ENCODE measurements at places on chromosomes 7 and 10. TPM values are rescaled to one million over a fixed set of nuclear protein-coding genes. Genes with fewer than 3 reads are reported as not detected.

- no peak for DNase-seq
Measured at GRCh38 chr10:77012812-77013500, 624.7 kb downstream of the KCNMA1 start.

Gene ASB10
- not detected for total RNA-seq

Gene KCP
- total RNA-seq = 1.4 TPM

Gene NYAP1
- total RNA-seq = 1.6 TPM

DNA sequence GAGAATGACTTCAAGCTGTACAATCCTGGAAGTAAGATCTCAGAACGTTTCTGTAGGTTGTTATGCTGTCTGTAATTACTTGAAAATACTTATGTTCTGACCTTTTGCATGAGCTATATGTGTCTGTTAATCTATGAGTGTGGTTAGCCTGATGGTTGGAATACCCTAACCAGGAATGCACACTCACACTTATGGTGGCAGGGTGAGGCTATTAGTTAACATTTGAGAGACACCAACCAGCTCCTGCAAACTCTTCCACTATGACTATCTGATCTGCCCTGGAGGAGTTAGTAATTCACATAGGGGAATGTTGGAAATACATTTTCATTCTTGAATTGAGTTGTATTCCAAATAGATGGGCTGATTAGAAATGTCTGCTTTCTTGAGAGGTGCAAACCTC lies 450.3 kb downstream of the INHBA start:
- DNase-seq = no peak

Gene PLPP4
- 3.6 TPM for total RNA-seq

DNA sequence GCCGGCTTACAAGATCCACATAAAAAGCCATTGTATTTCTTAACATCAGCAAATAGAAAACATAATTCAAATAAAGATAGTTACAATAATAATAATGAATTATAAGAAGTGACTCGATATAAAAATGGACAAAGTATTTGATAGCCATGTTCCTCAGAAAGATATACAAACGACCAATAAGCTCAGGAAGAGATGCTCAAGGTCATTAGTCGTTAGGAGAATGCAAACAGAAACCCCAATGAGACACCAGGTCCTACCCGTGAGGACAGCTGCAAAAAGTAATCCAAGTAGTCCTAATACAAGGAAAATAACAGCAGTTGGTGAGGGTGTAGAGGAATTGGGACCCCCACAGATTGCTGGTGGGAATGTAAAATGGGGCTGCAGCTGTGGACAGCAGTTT lies 54.2 kb upstream of the INPP5A start:
- no peak for DNase-seq

DNA sequence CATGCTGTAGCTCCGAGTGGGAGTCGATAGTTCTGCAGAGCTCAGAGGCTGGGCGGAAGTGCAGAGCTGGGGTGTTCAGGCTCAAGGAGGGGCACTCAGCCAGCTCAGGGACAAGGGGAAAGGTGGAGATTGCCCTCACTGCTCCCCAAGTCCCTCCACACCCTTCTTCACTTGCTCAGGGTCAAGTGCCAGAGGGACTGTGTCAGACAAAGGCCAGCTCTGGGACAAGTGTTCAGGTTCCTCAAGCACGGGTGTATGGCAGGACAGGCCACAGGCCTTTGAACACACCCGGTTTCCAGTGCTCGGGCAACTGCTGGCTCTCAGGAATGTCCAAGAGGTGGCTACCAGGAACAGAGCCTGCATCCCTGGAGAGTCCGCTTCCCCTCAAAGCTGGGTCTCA lies 293.0 kb upstream of the PODXL start:
- DNase-seq = no peak

DNA sequence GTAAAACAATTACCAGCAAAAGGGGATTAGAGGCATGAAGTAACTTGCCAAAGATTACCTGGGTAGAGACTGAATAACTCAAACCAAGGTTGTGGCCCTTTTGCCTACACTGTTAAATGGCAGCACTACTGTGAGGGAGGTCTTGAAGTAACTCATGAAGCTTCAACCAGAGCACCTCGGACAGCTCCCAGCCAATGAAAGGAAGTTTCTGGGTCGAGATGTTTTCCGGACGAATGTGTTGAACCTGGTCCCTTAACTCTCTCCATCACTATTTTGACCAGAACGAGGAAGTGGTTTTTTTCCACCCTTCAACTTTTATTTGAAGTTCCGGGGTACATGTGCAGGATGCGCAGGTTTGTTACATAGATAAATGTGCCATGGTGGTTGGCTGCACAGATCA lies 133.6 kb upstream of the PRKCQ start:
- DNase-seq = no peak

DNA sequence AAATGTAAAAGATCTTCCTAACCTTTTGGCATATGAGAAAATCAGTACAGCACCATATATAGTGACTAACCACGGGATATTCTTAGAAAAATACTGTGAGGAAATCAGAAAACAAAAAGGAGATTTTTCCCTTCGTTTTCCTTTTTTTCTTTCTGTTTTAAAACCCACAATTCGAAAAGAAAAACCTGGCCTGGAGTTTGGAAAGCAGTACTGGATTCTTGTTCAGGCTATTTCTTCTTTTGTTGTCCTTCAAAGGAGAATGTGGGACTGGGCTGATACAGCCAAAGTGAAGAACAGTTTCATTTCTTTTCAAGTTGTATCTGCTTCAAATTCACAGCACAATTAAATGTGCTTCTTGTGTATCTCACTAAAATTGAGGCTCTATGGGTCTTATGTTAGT lies 156.8 kb upstream of the PHYHIPL start:
- no peak for DNase-seq

Gene CACNA2D1
- total RNA-seq = 89.1 TPM

GRCh38 chr7:30923774-30924413 lies 12.2 kb downstream of the AQP1 start:
- DNase-seq = no peak

Gene SH2D4B
- total RNA-seq = 0.16 TPM

Gene LIPM
- not detected for total RNA-seq

Gene DGKI
- total RNA-seq = 13.3 TPM

Data from urinary bladder (tissue), 4 donors.